ENCODE measurements at places on chromosomes 2 and 18.

- H3K4me3 ChIP-seq, result no peak overlapping the region
- peaks cover 56% of the 10 kb centered on the region for H3K4me1 ChIP-seq
- H3K36me3 ChIP-seq, result no peaks in the 10 kb centered on the region
Measured at GRCh38 chr2:11388262-11389051, 44.0 kb upstream of the ROCK2 start.

DNA sequence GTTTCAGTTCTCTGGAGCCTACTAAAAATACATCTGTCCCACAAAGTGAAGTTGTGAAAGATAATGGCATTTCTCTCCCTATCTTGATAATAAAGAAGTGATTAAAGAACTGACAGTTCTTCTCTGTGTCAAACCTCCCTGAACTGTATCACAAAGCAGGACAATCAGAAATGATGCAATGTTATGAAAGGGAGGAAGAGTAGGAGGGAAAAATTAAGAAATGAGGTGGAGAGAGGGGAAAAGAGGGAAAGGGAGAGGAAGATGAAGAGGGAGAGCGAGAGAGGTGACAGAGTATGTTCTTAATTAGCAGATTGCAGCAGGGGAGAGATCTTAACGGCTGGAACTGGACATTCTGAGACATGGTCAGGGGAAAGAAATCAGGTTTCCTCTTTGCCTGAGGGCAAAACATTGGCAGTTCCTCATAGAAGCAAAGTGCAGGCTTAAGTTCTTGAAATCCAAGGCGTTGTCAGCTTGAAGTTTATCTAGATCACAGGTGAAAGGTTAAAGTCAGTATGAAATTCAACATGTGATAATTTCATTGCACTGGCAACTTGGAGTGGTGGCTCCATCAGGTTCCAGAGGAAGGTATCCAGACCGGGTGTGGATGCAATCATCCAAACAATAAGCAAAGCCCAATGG is 54.6 kb downstream of the RDH14 start:
- H3K4me1 ChIP-seq, result no peaks in the 10 kb centered on the region
- H3K36me3 ChIP-seq, result no peaks in the 10 kb centered on the region
- H3K27me3 ChIP-seq, result no peaks in the 10 kb centered on the region

GRCh38 chr2:241844066-241844728 is 14.5 kb downstream of the PDCD1 start:
- peaks cover 14% of the 10 kb centered on the region for H3K4me1 ChIP-seq
- peak overlapping the region; percentile 87 for H3K27ac ChIP-seq
- peak overlapping the region; percentile 18 for H3K4me3 ChIP-seq
- no peak for DNase-seq
- peaks cover 13% of the 10 kb centered on the region for H3K27me3 ChIP-seq

DNA sequence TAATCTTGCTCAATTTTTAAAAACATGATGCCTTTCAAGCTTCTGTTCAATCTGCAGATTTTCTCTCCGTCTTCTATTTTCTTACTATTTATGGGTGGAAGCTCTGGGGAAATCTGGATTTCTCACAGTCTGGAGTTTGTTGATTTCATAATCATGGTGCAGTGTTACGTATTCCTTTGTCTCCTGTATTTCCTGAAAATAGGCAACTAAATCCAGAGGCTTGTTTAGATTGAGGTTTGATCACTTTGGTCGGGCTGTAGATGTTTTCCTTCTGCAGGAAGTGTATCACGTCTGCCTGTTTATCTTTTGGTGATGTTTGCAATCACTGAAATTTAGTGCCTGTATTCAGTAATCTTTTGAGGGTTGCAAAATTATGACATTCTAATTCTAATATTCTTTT is 487.7 kb downstream of the LRRTM4 start:
- H3K27me3 ChIP-seq, result no peaks in the 10 kb centered on the region
- no peak overlapping the region for H3K4me3 ChIP-seq
- H3K27ac ChIP-seq, result no peak overlapping the region
- no peaks in the 10 kb centered on the region for H3K4me1 ChIP-seq
- no peaks in the 10 kb centered on the region for H3K36me3 ChIP-seq

DNA sequence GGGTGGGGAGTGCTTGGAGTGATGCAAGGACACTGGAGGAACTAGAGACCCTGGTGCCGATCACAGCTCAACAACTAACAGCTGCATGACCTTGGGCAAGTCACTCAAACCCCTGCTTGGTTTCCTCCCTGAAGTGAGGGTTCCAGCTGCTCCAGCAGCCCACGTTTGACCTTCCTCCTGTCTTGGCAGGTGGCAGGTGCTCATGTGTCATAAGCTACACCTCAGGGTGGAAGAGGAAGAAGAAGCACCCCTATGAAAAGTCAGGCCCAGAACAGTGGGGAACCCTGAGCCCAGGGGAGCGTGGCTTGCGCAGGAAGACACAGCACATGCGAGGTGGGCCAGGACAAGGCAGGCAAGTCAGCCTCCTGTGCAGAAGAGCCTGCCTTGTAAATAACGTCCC is 42.4 kb downstream of the MRPL35 start:
- no peak overlapping the region for H3K27ac ChIP-seq
- DNase-seq, result no peak
- peaks cover 14% of the 10 kb centered on the region for H3K4me1 ChIP-seq
- no peak overlapping the region for H3K4me3 ChIP-seq

DNA sequence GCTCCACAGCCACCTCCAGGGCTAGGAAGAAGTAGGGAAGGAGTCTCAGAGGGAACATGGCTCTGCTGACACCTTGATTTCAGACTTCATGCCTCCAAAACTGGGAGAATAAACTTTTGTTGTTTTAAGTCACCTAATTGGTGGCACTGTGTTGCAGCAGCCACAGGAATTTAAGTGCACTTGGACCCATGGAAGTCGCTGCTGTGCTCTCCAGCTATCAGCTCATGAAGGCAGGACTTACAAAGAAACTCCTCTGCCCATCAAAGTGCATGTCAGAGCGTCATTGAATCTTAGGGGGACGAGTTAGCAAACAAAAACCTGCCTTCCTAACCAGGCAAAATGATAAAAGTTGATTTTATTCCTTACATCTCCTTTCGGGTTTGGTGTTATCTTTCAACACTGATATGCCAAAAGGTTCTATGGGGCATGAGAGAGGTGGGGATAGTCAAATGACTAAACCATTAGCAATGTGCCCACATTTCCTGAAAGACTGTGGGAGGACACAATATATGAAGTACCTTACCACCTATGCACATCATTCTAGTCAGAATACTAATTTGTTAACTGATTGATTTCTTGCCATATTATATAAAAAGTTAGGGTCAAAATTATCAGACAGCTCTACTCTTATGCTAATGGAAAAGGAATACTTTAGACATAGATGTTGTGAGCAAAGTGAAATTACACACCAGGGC is 235.8 kb upstream of the TNP1 start:
- no peak overlapping the region for H3K27ac ChIP-seq
- DNase-seq, result no peak
- no peaks in the 10 kb centered on the region for H3K27me3 ChIP-seq
- H3K36me3 ChIP-seq, result no peaks in the 10 kb centered on the region
- H3K4me3 ChIP-seq, result no peak overlapping the region

- H3K4me3 ChIP-seq, result no peak overlapping the region
- no peak for DNase-seq
- no peak overlapping the region for H3K27ac ChIP-seq
- H3K4me1 ChIP-seq, result peaks cover 24% of the 10 kb centered on the region
- H3K27me3 ChIP-seq, result no peaks in the 10 kb centered on the region
Measured at GRCh38 chr2:236673126-236673822, 103.6 kb downstream of the ACKR3 start.

DNA sequence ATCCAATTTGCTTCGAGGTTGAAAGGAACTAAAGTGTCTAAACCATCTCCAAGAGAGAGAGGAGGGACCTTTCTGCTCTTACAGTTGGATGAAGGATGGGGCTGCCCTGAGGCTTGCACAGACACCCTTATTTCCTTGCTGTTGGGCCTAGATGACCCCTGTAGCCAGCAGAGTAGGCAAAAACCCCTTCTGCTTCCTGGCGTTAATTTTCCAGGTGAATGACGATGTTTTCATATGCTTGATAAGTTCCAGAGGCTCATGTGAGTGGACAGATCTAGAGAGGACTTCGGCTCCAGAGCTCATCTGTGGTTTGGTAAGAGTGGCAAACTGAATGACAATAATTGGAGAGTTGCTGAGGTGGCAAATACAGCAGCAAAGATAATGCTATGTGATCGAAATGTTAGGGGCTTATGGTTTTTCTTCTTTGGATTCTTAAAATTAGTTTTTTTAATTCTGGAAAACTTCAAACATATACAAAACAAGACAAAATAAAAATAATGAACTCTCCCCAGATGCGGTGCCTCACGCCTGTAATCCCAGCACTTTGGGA is 98.6 kb upstream of the MAP4K3 start:
- H3K36me3 ChIP-seq, result no peaks in the 10 kb centered on the region
- DNase-seq, result no peak
- H3K27ac ChIP-seq, result no peak overlapping the region
- no peaks in the 10 kb centered on the region for H3K27me3 ChIP-seq
- H3K4me1 ChIP-seq, result peaks cover 8% of the 10 kb centered on the region

DNA sequence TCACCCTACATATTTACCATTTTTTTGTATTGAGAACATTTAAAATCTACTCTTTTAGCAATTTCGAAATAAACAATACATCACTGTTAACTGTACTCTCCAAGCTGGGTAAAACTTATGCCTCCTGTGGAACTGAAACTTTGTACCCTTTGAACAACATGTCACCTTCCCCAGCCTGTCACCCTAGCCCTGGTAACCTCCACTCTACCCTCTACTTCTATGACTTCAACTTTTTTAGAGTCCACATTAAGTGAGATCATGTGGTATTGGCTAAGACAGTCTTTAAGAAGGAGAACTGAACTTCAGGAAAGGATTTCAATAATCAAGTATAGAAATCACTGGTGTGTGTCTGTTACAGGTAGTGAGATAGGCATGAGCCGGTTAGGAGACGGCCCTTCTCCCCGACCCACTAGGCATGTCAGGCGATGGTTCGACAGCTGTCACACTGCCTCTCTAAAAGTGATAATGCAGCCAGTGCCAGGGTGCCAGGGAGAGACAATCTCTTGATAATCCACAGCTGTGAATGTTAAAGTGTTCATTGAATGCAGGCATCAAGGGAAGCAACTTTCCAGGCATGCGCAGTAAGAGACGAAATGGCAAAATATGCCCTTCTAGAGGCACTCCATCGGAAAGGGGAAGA is 74.6 kb upstream of the RNF152 start:
- no peaks in the 10 kb centered on the region for H3K4me1 ChIP-seq
- no peak for DNase-seq
- no peak overlapping the region for H3K4me3 ChIP-seq

DNA sequence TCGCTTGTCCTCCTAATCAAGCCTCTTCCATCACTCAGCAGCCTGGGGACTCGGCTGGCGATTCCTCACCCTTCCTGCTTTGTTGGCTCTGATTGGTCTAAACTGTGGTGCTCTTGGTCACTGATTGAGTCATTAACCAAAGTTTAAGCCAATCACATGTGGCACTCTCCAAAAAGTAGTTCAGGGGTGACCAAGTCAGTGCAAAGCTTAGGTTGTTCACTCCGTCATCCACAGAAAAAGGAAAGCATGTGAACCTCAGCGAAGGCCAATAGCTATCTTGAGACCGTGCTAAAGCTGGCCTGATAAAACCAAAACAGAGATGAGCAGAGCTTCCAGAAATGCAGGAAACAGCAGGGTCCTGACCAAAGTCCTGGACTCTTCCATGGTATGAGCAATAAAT is 4.9 kb downstream of the ALPK2 start:
- H3K36me3 ChIP-seq, result no peaks in the 10 kb centered on the region
- DNase-seq, result no peak
- no peaks in the 10 kb centered on the region for H3K27me3 ChIP-seq
- no peak overlapping the region for H3K27ac ChIP-seq
- H3K4me3 ChIP-seq, result no peak overlapping the region

DNA sequence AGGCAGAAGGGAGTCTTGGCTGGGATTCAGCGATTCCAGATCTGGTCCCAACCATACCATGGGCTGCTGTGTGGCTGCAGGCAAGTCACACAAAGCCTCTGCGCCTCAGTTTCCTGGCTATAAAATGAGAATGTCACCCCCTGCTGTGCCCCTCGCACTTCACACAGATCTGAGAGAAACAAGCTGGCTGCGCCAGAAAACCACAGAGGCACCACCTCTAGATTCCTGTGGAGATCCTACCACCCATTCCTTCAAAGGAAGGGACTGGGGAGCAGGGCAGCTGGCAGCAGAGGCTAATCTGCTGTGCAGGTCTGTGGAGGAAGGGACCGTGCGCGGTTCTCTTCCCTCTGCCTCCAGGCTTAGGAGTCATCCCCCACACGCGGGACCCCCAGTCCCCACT is 19.8 kb downstream of the NEURL3 start:
- H3K4me3 ChIP-seq, result peak overlapping the region; percentile 51
- H3K4me1 ChIP-seq, result peaks cover 11% of the 10 kb centered on the region
- DNase-seq, result no peak
- H3K36me3 ChIP-seq, result no peaks in the 10 kb centered on the region
- H3K27ac ChIP-seq, result peak overlapping the region; percentile 83

DNA sequence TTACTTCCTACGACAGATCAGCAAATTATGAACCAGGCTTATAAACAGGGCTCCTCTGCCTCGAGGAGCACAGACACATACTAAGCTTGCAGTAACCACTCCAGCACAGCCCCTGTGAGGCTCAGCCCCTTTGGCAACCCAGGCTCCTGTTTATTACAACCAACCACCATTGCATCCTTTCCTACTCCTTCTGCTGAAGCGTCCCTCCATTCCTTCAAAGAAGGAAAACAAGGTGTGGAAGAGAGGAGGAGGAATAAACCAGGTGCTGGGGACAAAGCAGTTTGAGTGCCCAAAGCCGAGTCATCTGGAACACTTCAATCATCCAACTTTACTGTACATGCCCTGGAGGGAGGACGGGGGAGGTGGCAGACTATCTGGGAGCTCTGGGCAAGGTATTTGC is 87.2 kb upstream of the MGAT4A start:
- peak overlapping the region; percentile 14 for H3K4me3 ChIP-seq
- no peak for DNase-seq
- H3K36me3 ChIP-seq, result peaks cover 38% of the 10 kb centered on the region
- H3K27me3 ChIP-seq, result no peaks in the 10 kb centered on the region
- H3K4me1 ChIP-seq, result no peaks in the 10 kb centered on the region

- no peak overlapping the region for H3K27ac ChIP-seq
- DNase-seq, result no peak
- no peak overlapping the region for H3K4me3 ChIP-seq
- H3K36me3 ChIP-seq, result no peaks in the 10 kb centered on the region
- no peaks in the 10 kb centered on the region for H3K27me3 ChIP-seq
Measured at GRCh38 chr2:143399631-143400069, 270.4 kb downstream of the ARHGAP15 start.

All from esophagus squamous epithelium (tissue), 5 donors.